ENCODE measurements at places on chromosomes 11 and 22.

GRCh38 chr11:74726547-74727182 lies 4.6 kb downstream of the CHRDL2 start:
- DNase-seq = peak; percentile 59

DNA sequence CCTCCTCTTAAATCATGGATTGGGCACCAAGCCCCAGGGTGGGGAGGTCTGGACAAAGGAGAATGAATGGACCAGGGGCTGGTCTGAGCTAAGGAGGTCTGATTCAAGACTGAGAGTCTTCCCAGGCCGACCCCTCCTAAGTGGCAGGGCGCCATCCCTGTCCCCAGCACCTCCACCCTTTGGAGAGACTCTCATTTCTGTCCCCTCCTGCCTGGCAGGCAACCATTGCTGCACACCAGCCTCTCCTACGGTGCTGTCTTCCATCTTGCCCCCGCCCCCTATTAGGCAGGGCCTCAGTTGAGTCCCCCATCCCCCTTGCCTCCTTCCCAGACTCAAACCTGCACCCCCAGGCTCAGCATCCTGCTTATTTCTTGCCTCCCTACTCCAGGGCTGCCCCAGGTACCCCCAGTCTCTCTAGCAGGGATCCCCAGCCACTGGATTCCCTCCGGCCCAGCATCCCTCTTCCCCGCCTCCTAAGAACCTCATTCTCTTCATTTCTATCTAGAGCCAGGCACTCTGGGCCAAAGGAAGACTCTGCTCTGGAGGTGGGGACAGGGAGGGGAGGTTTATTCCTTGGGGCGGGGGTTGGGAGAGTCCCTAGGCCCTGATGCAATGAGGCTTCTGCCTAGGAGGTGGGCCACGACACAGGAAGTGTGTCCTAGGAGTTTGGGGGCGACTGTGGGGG lies 1.7 kb upstream of the RCOR2 start:
- no peak for DNase-seq

- DNase-seq = no peak
These were observed 275.0 kb upstream of the SESN3 start for GRCh38 chr11:95505927-95506426.

- DNase-seq = no peak
These were observed 21.2 kb downstream of the DAGLA start for GRCh38 chr11:61701242-61701886.

DNA sequence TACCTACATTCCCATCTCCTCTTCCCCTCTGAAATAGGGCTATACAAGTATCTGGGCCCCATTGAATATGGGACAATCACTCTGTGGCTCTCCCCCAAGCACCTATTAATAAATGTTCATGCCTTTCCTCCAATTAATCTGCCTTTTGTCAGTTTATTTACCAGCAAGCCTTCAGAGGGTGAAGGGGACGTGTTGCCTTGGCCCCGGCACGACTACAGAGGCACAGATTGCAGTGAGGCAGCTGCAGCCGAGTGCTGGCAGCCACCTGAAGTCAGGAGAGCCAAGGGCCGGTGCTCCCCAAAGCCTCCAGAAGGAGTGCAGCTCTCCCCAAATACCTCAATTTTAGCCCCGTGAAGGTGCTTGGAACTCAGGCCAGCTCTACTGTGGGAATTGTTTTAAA lies 580.9 kb upstream of the B3GAT1 start:
- no peak for DNase-seq

- no peak for DNase-seq
These were observed 71.1 kb downstream of the CCDC73 start for GRCh38 chr11:32723332-32723731.

GRCh38 chr11:27398400-27398770 lies 35.4 kb upstream of the CCDC34 start:
- no peak for DNase-seq

- no peak for DNase-seq
These were observed 94.9 kb downstream of the SCN3B start for GRCh38 chr11:123559523-123559955.

GRCh38 chr22:24765166-24765565 lies 9.4 kb downstream of the PIWIL3 start:
- no peak for DNase-seq

DNA sequence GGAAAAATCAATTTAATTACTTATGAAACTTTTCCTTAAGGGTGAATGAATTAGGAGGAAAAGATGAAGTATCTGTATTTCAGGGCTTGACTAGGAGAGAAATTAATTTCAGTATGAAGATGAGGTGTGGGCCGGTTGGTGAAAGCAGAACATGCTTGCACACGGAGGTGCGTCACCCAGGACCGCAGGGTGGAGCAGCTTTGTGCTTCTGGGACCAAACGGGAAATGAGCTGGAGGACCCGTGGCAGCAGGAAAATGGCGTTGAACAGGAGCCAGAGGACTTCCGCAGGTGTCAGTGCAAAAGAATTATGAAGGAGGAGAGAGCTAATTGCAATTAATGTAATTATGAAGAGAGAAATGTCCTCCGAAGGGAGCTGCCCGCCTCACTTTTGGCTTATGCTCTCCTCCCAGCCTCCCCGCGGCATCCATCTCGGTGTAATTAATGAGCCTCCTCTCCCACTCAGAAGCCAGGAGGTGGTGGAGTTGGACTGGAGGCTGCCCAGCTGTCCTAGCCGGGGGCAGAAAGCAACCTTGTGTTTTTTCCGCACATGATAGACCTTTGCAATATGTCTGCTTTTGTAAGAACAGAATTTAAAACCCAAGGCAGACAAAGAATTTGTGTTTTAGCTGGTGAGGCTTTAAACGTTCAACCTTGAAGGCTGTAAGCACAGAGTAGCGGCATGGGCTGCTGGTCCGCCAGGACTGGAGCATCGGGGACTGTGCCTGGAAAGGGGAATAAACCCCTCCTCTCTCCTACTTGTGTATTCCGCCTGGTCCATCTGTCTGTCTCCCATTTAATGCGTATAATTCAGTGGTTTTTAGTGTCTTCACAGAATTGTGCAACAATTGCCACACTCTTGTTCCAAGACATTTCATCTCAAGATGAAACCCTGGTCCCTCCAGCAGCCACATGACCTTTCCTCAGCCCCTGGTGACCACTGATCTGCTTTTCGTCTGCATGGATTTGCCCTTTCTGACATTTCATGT lies 180.6 kb downstream of the TBC1D22A start:
- DNase-seq = no peak

GRCh38 chr11:30245621-30246020 lies 14.8 kb downstream of the FSHB start:
- DNase-seq = no peak

DNA sequence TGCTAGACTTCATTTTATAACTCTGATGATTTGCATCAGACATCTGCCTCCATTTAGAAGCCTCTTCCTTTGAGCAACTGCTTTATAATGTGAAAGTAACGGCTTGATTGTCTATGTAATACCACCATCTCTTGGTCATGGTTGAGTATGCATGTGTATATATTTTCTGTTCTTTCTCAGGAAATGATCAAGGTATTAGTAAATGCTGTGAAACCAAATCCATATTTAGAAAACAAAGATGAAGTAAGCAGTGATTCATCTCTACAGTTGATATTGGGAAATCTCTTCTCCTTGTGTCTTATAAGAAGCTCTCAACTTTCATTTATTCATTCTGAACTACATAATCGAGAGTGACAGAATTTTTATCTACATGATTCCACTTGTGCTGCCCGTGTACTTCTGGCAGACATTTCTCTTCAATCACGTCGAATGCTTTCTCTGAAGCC lies 104.6 kb upstream of the ANO3 start:
- DNase-seq = no peak

GRCh38 chr22:24435861-24436371 lies 8.5 kb downstream of the ADORA2A start:
- DNase-seq = peak; percentile 15

GRCh38 chr22:42294034-42294985 lies 23.9 kb upstream of the TCF20 start:
- peak; percentile 45 for DNase-seq

- DNase-seq = no peak
These were observed 1.5 kb upstream of the SREBF2 start for GRCh38 chr22:41831383-41831782.

DNA sequence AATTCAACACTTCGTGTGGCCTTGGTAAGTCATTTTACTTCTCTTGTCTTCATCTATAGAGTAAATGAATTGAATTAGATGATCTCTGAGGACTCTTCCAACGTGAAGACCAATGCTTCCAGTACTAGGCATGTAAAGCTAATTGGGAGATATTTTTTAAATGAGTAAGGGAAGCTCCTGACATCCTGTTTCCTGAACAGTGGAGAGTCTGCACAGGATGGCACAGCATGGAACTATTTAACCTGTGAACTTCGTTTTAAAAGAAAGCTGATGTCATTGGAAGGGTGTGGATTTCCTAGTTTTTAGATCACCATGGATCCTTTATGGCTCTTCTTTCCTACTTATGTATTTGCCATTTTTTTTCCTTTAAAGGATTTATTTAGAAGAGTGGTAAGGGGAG lies 48.4 kb upstream of the HSD17B12 start:
- DNase-seq = no peak

DNA sequence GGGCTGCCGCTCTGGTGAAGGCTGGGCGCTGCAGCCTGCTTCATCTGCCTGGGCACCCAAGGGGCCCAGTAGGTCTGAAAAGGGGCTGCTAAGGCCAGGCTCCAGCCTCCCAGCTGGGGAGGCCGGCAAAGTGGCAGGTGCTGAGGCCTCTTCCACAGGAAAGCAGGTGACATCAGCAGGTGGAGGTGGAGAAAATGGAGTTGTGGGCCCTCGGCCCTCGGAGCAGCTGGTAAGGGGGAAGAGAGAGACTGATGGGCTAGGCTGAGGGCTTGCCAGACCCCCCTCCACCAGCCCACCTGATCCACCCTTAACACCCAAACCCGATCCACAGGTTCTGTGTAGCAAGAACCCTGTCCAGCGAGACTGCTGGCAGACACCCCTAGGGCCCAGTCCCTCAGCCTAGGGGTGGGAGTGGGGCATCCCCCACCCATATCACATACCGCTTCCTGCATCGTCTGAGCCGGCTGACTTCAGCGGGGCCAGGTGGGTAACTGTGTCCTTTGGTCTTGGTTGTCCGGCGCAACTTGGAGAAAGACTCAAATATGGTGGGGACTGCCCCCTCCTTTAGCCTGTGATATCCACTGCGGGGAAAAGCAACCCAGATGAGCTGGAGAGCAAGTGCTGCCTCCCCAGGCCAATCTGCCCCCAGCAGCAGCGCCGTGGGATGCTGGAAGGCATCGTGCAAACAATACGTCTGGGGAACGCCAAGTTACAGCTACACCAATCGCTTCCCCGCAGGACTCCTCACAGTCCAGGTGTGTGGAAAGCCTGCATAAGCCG lies 1.5 kb downstream of the THAP7 start:
- DNase-seq = peak; percentile 36

DNA sequence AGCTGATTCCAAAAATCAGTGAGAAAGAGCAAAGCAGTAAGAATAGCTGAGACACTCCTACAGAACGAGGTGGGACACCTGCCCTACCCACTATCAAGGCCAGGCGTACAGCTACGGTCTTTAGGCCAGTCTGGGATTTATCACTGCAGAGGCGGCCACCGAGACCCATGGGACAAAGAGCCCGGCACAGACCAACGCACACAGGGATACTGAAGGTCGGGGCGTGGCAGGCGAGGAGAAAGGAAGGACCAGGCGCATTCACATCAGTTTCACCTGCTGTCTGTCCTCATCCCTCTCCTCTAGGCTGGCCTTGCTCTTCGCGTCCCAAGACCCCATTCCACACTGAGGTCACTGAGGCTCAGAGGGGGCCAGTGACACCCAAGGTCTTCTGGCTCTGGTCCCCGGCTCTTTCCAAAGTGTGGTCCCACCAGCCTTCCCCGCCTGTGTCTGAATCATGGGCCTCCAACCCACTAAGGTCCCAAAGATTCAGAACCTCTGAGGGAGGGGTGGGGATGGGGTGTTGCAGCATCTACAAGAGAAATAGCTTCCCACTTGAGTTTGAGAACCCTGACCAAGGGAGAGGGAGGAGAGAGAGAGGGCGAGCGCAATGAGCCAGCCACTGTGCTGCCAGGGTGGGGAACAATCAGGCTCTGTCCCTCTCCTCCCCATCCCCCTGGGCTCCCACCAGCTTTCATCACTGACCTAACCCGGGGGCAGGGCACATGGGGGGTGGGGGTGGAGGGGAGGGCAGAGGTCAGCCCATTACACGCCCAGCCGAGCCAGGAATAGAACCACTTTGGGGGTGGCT lies 7.2 kb upstream of the PICK1 start:
- no peak for DNase-seq

DNA sequence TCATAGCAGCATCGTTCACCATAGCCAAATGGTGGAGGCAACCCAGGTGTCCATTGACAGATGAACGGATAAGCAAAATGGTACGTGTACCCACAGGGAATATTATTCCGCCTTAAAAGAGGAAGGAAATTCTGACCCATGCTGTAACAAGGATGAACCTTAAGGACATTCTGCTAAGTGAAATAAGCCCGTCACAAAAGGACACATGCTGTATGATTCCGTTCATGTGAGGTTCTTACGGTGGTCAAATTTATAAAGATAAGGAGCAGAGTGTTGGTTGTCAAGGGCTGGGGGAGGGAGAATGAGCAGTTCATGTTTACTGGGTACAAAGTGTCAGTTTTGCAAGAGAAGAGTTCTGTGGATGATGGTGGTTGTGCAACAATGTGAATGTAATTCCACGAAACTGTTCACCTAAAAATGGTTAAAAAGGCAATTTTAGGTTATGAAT lies 26.3 kb downstream of the APOL1 start:
- DNase-seq = no peak

GRCh38 chr11:47148270-47148669 lies 28.4 kb downstream of the ARFGAP2 start:
- DNase-seq = no peak

DNA sequence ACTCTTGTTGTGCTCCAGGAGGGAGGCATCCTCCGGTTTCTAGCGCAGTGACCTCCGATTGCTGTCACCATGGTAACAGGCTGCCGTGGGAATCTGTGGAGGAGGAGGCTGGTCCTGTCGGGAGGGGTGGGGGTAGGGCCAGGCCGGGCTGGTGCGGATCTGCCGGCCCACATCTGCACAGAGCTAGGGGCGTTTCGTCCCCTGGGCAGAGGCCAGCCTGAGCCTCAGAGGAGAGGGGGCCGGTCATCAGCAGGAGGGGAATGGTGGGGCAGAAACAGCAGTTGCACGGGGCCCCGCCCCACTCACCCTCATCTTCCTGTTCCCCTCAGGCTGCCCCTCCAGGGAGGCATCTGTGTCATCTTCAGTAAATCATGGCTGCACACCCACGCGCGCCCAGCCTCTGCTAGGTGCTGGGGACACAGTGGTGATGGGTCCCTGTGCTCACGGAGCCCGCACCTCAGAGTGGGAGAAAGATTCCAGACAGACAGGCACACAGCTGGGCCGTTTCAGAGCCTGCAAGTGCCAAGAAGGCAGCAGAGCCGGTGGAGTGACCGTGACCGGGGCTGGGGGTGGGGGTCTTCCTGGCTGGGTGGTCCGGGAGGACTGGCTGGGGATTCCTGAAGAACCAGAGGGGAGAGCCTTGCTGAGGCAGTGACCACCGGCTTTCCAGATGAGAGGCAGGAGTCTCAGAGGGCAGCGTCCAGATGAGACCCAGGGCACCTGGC lies 120.5 kb downstream of the CACNA1I start:
- DNase-seq = no peak

DNA sequence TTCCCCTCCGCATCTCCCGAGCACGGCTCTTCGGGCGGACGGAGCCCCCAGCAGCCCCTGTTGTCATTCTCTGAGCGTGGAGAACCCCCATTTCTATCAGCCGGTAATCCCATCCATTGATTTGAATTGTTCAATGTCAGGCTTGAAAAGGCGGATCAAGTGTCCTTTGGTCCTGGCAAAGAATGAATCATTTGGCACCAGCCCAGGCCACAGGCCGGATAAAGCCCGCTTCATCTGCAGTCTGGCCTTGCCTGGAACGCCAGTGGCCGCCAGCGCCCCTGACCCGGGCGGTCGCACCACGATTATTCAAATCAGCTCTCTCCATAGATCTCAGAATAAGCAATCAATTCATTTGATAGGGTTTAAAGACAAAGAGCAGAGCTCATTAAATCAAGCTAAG lies 188.9 kb downstream of the BRD1 start:
- no peak for DNase-seq

GRCh38 chr22:33555814-33556522 lies 364.3 kb downstream of the LARGE1 start:
- DNase-seq = no peak

All from activated T-cell treated with anti-CD3 and anti-CD28 coated beads, Interleukin-2, amount 50 U/mL, for 1 hour (primary cell).